ENCODE measurements at places on chromosomes 7 and 10.

- no peak for DNase-seq
These were observed 878.9 kb downstream of the TYW1 start for GRCh38 chr7:67875558-67875957.

- no peak for DNase-seq
These were observed 2.5 kb downstream of the PRR15 start for GRCh38 chr7:29565982-29566746.

GRCh38 chr7:24880886-24881285, 99.1 kb downstream of the OSBPL3 start:
- DNase-seq = no peak

- no peak for DNase-seq
These were observed 27.4 kb upstream of the LOXL4 start for GRCh38 chr10:98295401-98295811.

DNA sequence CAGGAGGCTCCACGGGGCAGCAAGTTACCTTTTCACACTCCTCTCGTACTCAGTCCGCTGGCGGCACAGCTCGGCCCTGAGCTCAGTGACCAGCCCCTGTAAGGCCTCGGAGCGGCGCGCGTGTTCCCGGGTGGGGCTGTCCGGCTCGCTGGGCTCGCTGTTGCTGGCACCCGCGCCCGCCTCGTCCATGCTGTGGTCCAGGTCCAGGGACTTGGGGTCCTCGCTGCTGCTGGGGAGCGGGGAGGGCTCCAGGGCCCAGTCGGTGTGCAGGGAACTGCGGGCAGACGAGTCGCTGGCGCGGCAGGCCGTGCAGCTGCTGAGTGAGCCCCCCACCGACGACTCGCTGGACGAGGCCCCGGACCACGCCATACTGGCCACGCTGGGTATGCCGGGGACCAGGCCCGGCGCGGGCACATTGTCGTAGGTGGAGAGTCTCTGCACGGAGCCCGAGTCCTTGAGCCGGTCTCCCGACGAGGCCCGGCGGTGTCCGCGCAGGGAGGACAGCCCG, 143.8 kb downstream of the MAPK8 start:
- peak; percentile 5 for DNase-seq

- DNase-seq = peak; percentile 41
These were observed 58.2 kb downstream of the SORBS1 start for GRCh38 chr10:95503001-95503400.

DNA sequence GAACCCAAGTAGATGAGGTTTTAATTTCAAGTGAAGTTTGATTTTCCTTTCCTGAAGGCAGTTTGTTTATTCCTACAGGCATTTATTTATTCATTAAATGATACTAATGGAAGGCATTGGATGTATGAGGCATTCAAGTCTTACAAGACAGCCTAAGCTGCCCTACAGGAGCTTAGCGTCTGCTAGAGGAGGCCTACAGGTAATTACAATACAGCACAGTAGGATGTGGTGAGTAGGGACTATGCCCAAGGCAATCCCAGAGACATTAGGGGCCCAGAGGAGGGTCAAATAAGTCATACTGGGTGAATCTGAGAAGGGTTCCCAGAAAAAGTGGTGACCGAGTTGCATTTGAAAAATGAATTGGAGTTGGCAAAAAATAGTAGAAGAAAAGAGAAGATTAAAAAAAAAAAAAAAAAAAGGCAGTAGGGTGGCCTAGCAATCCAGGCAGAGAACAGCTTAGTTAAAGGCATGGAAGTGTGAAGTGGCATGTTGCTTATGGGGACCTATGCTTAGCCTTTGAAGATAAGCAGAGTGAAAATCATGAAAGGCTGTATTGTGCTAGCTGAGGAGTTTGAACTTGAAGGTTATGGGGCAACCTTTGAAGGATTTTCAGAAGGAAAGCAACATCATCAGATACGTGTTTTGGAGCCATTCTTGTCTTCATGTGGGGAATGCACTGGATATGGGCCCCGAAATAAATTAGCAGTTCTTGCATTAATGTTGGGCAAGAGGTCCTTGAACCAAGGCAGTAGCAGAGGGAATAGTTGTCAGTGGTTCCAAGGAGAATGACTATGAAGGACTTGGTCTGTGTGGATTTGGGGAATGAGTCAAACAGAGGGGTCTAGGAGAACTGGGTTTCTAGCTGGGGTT, 65.5 kb downstream of the SNX10 start:
- DNase-seq = no peak

- no peak for DNase-seq
These were observed 104.3 kb upstream of the STEAP1B start for GRCh38 chr7:22604246-22604645.

Measured in hepatocyte (in vitro differentiated cells).